Occipital lobe (tissue), 3 donors: ENCODE measurements at places on chromosomes 2 and 18.

- DNase-seq = no peak
Observed at GRCh38 chr2:118923371-118923770, 18.6 kb upstream of the MARCO start.

DNA sequence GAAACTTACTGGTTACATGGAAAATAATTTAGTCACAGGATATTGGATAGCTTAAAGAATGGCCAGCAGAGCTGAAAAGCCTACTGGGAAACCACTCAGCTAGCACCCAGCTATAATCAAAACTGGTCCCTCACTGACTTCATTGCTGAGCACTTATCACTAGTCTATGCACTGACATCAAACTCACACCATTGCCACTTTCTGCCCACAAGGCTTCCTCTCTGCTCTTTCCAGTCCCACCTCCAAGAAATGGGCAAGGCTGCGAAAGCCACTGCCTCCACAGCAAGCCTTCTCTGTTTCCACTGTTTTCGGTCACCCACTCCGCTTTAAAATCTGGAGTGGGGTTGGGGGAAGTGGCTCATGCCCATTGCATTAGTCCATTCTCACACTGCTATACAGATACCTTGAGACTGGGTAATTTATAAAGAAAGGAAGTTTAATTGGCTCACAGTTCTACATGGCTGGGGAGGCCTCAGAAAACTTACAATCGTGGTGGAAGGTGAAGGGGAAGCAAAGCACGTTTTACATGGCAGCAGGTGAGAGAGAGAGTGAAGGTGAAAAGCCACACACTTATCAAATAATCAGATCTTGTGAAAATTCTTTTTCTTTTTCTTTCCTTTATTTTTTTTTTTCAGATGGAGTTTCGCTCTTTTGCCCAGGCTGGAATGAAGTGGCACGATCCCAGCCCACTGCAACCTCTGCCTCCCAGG lies 77.0 kb upstream of the CERS6 start:
- no peak for DNase-seq

DNA sequence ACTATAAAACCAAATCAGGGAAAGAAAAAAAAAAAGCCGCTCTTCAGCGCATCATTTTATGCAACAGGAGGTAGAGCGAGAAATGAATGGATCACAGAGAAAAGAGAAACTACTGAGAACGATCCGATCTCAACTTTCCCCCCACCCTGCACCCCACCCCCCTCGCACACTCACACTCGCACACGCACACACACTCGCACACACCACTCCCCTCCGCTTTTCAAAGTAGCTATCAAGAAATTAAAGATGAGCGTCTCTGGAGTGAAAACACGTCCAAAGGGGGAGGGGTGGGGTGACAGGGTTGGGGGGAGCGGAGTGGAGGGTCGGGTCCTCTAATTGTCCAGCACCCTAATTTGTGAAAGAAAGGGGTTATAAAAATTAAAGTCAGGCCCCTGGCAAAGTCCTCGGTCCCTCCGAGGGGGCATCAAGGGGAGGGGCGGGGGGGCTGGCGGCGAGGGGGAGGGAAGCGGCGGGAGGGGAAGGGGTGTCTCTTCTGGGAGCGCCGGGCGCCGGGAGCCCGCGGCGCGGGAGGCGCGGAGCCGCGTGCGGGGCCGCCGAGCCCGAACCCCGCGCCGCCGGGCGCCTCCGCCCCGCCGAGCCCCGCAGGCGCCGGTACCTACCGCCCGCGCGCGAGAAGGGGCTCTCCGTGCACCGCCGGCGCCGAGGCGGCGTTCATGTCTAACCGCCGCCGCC lies 428 bp downstream of the TCF4 start:
- peak; percentile 41 for DNase-seq

DNA sequence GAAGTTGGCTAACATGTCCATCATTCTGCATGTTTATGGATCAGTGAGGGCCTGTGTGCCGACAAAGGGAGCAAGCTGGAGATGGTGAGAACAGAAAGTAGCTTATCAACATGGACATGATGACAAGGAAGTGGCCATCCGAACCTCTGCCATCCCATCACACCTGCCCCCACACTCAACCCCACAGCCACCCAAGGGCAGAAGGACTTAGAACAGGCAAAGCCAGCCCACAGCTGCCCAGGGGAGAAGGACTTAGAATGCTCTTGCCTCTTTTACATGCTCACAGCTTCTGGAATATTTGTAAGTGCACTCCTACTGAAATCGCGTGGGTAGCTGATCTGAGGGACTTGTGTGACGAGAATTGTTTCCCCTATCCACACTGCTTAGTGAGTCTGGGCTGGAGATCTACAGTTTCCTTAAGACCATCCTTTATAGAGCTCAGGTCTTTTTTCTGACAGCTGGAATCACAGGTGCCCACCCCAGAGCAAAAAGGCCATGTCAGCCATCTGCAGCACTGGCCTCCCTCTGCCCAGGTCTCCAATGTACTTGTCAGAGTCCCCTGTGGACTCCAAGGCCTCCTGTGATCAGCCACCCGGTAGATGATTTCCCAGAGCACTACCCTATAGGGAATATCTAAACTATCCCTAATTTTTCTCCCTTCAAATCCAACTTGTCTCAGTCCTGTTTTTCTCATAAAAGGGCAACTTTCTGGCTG lies 154.1 kb downstream of the SMAD7 start:
- no peak for DNase-seq
